ENCODE measurements at places on chromosomes 2 and 18.

GRCh38 chr2:177037569-177037968 lies 175.0 kb upstream of the HNRNPA3 start:
- DNase-seq: no peak

- no peak for DNase-seq
These were observed 195.0 kb downstream of the GCA start for GRCh38 chr2:162538967-162539366.

GRCh38 chr2:173441222-173441621 lies 86.5 kb downstream of the CDCA7 start:
- DNase-seq: no peak

DNA sequence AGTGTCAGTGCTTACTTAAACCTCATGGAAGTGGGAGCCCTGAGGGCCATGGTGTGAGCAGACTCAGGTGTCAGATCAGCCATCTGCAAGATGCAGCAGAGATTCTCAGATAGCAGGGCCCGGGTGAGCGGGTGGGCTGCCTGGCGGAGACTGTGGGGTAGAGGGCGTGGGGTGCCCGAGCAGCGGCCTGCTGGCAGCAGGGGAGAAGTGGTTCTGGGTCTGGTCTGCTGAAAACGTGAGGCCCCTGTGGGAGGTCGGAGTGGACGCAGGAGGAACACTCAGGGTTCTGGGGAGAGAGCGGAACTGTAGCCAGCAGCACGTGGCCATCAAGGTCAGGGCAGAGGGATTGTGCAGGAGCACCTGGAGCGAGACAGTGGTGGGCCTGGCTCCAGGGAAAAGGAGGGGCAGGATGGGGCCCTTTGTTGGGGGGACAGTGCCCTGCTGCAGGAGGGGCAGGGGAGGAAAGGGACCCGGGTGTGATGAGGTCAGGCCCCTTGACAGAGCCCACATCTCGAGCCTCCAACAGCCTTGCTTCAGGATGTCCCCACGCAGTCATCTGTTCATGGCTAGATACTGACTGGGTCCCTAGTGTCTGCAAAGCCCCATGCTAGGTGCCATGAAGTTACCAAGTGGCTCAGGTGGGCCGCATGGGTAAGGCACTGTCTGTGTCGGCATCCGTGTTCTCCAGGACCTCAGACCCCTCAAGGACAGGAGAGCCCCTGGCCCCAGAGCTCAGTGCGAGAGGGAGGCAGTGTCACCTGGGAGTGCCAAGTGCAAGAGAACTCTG lies 2.7 kb upstream of the ESPNL start:
- DNase-seq: no peak

GRCh38 chr2:218194880-218195279 lies 22.1 kb upstream of the ARPC2 start:
- no peak for DNase-seq

DNA sequence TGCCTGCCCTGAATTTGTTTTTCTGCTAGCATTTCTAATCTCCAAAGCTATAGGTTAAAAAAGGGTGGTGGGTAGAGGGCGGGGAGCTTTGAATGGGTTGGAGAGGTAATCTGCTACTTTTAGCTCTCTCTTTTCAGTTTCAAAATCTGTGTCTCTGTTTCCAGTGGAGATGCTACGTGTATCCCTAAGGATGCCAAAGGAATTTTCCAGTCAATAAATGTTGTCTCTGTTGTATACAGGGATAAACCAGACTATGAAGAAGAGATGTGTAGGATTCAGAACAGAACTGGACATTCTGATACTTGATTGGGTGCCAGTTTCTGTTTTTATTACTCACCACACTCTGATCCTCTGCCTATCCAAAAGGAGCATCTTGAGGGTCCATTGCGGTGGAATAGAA lies 50.1 kb downstream of the TMEM178A start:
- DNase-seq: no peak

DNA sequence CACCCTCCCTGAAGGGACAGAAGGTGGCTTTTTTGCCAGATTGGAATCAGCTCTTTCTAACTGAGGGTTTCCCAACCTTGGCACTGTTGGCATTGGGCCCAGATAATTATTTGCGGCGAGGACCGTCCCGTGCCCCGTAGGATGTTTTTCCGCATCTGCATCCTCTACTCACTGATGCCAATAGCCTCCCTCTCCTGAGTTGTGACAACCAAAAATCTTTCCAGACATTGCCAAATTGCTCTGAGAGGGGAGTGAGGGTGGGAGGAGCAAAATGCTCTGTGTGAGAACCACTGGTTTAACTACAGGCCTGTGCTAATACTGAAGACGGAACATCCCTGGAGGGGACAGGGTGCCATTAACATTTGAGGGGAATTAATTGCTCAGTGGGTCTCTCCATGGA lies 33.6 kb upstream of the GLI2 start:
- DNase-seq: no peak

- no peak for DNase-seq
These were observed 20.5 kb downstream of the RAB11FIP5 start for GRCh38 chr2:73092146-73092783.

- DNase-seq: no peak
These were observed 753.6 kb upstream of the GCFC2 start for GRCh38 chr2:76464310-76464709.

DNA sequence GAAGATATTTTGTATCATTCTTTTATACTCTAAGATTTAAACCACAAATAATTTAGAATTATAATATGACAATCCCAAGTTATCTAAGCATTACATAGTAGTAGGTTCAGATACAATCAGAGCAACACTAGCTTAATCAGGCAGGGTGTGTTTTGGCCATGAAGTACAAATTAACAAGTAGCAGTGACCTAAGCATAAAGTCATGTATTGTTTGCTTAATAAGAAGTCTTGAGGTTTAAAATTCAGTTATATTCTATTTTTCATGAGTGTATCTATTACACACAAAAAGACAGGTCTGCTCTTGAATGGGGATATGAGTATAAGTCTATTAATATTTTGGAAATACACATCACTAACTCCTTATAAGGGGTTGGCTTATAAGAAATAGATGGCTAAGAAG lies 39.9 kb downstream of the DYNAP start:
- DNase-seq: no peak

- DNase-seq: no peak
These were observed 76.0 kb downstream of the RFTN2 start for GRCh38 chr2:197599285-197599965.

- no peak for DNase-seq
These were observed 77.3 kb downstream of the DSC3 start for GRCh38 chr18:30965237-30965636.

All from stimulated activated CD8-positive, alpha-beta memory T cell treated with anti-CD3 and anti-CD28 coated beads, Interleukin-15, amount 100 ng/mL, for 24 hours (primary cell).